ENCODE measurements at places on chromosomes 5 and 9.

DNA sequence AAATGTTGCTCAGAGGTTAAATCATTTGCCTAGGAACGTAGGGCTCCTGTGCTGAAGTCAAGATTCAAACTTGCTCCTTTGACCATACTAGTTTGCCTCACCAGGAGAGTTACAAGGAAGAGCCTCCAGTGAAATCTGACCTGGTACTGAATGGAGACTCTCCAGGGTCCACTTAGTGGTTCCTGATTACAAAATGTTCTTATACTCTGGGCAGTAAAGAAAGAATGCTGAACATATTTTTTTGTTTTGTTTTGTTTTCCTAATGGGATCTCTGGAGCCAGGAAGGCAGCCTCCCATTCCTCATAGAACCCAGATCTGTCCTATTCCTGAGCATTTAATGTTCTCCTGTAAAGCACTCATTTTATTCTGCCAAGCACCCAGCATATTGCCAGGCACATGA is 256.5 kb upstream of the CLINT1 start:
- DNase-seq: no peak

- DNase-seq: no peak
Observed at GRCh38 chr9:8315211-8315610, 515.6 kb upstream of the DMAC1 start.

- DNase-seq: no peak
Observed at GRCh38 chr9:37364136-37364535, 58.4 kb upstream of the GRHPR start.

DNA sequence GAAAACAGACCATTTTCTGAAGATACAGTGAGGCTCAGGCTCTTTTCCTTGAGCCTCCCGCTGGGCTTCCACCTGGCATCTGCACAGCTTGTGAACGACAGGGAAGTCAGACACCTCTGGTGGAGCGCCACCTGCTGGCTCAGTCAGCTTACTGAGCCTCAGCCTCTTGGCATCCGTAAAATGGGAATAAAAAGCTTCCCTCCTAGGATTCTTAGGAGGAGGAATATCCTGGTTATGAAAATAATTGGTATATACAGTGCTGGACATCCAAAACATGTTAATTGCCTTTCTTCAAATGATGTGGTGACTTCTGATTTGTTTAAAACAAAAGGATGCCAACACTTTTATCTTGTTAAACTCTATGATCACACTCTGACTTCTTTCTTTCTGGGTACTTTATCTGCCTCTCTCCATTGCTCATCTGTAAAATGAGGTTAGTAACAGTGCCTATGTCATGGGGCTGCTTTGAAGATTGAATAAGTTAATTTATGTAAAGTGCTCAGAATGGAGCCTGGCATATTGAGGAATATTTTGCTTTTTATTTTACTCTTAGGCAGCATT is 67.5 kb downstream of the MAMDC2 start:
- peak; percentile 6 for DNase-seq

GRCh38 chr5:155259648-155260047 is 246.1 kb downstream of the KIF4B start:
- no peak for DNase-seq

DNA sequence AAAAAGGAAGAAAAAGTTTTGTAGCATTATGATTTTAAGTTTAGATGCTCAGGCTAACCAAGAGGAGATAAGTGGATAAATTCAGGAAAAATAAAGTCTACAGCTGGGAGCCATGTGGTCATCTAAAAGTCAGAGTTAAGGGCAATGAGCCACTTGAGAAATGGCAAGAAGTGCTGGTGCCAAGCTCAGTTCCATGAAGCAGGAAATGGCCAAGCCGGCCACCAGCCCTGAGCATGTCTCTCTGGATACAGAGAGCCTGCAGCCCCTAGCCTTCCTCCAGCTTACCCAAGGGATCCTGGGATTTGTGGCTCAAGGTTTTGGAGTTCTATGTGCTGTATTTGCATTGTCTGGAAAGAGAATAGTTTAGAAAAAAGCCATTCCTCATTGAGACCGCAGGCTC is 12.2 kb upstream of the S1PR3 start:
- DNase-seq: no peak

GRCh38 chr5:99104538-99105132 is 175.8 kb upstream of the CHD1 start:
- no peak for DNase-seq

DNA sequence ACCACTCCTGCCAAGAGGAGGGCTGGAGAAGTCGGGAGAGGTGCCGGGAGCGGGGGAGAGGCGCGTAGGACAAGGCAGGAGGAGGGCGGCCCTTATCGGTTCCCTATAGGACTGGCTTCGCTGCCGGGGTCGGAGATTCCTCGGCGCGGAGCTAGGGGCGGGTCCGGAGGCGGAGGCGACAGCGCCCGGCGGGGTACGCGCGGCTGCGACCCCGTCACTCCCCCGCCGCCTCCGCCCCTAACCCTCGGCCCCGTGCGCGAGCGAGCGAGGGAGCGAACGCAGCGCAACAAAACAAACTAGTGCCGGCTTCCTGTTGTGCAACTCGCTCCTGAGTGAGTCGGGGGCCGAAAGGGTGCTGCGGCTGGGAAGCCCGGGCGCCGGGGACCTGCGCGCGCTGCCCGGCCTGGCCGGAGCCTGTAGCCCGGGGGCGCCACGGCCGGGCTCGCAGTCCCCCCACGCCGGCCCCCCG is 2.0 kb downstream of the GLIS3 start:
- DNase-seq: no peak

- DNase-seq: no peak
Observed at GRCh38 chr5:25955337-25955736, 1083.0 kb downstream of the CDH9 start.

- no peak for DNase-seq
Observed at GRCh38 chr9:127872369-127873222, 4.9 kb downstream of the AK1 start.

DNA sequence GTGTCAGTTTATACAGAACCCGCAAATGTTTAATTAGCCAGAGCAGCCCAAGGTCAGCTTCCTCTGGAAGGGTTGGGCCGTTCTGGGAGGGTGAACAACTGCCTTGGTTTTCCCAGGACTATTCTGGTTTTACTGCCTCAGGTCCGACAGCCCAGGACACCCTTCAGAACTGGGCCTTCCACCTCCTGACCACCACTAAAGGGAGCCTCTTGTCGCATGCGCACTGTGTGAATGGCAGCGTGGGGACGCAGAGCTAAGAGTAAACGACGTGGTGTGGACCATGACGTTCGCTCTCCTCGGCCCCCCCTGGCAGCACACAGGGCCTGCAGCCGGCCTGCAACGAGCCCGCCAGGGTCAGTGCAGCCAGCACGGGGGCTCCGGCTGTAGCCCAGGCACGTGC is 214.9 kb downstream of the FANCC start:
- DNase-seq: no peak

All from caudate nucleus (tissue), 63 donors.